ENCODE measurements at places on chromosomes 1 and 21.

GRCh38 chr21:41815652-41816582 is 49.1 kb upstream of the RIPK4 start:
- DNase-seq: no peak

DNA sequence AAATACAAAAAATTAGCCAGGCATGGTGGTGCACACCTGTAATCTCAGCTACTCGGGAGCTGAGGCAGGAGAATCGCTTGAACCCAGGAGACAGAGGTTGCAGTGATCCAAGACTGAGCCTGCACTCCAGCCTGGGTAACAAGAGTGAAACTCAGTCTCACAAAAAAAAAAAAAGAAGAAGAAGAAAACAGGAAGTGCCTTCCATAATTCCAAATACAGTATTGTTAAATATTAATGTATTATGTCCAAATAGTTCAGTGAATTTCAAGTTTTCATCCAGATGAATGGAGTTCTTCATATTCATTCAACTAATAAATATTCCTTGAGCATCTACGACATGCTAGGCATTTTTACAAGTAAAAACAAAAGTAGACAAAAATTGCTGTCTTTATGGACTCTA is 33.3 kb downstream of the PLEKHO1 start:
- no peak for DNase-seq

- no peak for DNase-seq
Measured at GRCh38 chr1:162265983-162266382, 110.7 kb downstream of the SPATA46 start.

GRCh38 chr1:117698398-117699160 is 92.7 kb downstream of the TENT5C start:
- DNase-seq: no peak

- DNase-seq: no peak
Measured at GRCh38 chr1:212482006-212482636, 49.4 kb downstream of the NENF start.

GRCh38 chr1:159187647-159188374 is 16.4 kb downstream of the CADM3 start:
- no peak for DNase-seq

GRCh38 chr21:42021371-42022090 is 11.4 kb upstream of the ZBTB21 start:
- DNase-seq: no peak

- no peak for DNase-seq
Measured at GRCh38 chr1:178579562-178579961, 66.7 kb downstream of the TEX35 start.

DNA sequence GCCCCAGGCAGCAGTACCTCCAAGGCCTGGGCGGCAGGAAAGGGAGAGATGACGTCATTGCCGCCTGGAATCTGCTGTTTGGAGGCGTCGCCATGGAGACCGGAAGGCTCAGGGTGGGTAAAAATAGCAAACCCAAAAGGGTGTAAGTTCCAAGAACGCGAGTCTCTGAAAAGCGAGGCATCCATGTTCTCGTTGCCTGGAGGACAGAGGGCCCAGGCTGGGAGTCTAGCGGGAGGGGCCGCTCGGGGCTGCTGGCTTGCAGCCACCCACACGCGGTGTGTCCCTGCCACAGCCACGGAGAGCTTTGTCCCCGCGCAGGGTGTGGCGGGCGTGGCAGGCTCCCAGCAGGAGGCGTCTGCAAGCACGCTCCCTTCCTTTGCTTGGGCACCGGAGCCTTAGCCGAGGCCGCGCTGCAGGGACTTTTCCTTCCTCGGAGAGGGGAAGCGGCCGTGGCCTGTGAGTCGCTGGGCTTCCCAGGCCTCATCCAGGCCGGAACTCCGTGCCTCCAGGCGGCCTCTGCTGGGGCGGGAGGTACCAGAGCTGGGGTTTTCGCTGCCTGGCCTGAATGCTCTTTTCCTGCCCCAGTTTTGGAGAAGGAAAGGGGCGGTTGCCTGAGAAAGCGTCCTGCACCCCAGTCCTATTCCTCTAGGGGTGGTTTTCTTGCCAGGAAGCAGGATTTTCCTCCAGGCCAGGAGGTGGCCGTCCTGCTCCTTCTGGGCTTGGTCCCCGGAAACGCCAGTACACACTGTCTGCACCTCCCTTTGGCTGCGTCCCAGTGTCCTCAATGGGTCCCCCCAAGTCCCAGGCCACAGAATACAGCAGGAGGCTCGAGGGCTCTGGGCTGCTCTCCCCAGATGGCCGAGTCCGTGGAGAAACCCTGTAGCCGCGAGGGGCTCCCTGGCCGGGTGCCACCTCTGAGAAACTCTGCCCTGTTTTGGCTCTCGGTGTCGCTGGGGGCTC is 15.3 kb upstream of the SKI start:
- peak; percentile 35 for DNase-seq

DNA sequence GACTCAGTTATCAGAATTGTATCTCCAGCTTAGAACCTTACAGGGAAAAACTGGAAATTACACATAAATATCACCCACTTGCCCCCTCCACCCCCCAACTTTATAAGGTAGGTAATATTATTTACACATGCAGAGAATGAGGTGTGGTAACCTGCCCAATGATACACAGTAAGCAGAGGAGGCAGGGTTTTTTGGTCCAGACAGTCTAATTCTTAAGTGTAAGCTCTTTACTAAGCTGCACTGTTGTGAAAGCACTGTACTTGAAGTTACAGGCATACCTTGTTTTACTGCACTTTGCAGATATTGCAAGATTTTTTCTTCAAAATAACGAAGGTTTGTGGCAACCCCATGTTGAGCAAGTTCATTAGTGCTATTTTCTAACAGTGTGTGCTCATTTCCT is 24.8 kb upstream of the MYOCOS start:
- no peak for DNase-seq

DNA sequence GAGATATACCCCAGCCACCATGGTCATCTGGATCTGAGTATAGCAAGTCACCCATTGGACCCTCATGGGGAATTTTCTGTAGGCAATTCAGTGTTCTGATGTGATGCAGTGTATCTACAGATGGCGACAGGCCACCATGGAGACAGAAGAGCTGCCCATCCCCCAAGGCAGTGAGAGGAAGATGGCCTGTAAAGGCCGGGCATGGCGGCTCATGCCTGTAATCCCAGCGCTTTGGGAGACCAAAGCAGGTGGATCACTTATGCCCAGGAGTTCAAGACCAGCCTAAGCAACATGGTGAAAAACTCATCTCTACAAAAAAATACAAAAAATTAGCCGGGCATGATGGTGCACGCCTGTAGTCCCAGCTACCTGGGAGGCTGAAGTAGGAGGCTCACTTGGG is 41.1 kb upstream of the CTPS1 start:
- no peak for DNase-seq

GRCh38 chr1:172147541-172147940 is 272.9 kb upstream of the C1orf105 start:
- no peak for DNase-seq

DNA sequence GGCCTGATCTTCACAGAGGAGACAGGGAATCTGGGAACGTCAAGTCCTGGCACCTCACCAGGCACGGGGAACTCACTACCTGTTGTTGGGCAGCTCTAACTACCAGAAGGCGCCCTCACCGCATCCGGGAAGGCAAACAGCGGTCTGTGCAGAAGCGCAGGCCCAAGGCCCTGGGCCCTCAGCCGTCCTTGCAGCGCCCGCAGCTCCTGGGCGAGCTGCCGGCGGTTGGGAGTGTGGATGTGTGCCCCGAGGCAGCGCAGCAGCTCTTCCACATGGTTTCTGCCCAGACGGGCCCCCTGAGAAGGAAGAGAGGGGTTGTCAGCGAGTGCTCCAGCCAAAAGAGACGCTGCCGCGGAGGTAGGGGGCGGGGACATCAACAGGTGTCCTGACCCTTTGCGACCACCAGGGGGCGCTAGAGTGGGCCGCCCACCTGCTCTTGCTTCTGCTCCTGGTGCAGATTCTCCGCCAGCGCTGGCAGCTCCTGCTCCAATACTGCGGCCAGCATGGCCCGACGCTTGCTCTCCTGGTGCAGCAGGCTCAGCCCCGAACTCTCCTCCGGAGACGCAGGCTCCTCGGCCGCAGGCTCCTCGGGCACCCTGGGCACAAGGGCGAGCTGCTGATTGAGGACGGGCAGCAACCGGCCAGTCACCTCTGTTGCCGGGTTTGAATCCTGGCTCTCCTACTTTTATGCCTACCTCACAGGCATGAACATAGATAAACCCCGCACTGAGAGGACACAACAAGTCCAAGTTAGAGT is 9.3 kb downstream of the MAP3K6 start:
- DNase-seq: peak; percentile 70

- DNase-seq: no peak
Measured at GRCh38 chr1:10694274-10694632, 102.2 kb downstream of the CASZ1 start.

DNA sequence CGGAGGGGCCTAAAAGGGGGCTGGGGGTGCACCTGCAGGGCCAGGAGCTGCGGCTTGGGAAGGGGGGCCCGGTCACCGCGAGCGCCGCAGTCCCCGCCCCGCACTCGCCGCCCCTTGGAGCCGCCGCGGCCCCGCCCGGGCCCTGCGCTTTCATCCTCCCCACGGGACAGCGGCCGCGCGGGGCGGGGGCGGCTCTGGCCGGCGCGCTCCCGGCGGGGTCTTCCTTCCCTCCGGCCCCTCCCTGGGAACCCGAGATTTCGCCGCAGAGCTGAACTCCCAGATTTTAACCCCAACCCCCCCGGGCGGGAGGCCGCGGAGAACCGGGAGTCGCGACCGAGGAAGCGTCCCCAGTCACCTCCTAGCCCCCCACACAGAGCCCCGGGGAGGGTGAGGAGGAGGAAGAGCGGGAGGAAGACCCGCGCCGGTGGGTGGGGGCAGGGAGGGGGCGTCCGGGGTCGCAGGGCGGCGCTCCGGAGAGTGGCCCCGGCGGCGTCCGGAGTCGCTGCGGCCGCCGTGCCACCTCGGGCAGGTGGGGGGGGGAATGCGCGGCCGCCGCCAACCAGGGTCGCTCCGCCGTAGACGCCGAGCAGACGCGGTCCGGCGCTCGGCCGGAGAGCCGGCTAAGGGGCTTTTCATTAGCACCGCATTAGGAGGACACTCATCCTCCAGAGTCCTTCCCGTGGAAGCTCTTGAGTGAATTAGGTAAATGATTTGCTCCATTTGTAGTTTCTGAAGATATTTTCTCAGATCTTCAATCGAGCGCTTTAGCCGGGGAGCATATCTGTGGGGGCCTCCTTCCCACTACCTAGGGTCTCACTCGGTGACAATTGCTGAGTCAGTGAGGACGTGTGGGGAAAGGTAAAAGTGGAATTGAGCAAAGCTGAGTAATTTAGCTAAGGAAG is 31.6 kb upstream of the NFIA start:
- no peak for DNase-seq

GRCh38 chr1:34790985-34791384 is 1.8 kb upstream of the GJA4 start:
- DNase-seq: no peak

- DNase-seq: no peak
Measured at GRCh38 chr1:1761504-1762376, 16.5 kb downstream of the NADK start.
